H7 (cell line): ENCODE measurements at places on chromosomes 4 and X.
A peak's percentile ranks its signal among the peaks of the same experiment; 100 is the strongest.

GRCh38 chr4:793941-794621, 31.8 kb downstream of the CPLX1 start:
- peak; percentile 50 for DNase-seq

DNA sequence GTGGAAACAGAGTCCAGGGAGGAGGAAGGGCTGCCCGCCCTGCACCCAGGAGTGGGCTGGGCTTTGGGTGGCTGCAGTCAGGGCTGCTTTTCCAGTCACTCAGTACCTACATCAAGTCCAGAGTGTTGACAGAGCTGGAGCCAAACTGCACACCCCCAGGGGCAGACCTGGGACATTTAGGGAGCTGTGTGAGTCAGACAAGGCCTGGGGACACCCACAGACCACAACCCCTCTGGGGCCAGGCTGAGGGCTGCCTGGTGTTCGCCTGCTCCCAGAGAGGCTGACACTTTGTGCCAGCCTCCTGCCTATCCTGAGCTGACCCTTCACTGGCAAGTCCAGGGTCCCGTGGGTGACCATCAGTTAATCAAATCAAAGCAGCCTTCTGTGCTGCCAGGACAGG, 240.0 kb downstream of the BCOR start:
- no peak for DNase-seq

DNA sequence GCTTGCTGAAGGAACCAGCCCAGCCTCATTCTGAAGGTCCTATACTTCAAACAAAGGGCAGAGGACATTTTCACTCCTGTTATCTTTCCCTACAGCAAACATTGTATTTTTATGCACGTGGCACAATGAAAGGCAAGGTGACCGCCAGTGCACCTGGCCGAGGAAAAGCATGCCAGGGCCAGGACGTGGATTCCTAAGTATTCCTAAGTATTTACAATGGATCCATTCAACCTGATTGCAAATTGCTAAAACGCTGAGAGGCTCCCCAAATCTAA, 127.9 kb upstream of the FTHL17 start:
- no peak for DNase-seq

DNA sequence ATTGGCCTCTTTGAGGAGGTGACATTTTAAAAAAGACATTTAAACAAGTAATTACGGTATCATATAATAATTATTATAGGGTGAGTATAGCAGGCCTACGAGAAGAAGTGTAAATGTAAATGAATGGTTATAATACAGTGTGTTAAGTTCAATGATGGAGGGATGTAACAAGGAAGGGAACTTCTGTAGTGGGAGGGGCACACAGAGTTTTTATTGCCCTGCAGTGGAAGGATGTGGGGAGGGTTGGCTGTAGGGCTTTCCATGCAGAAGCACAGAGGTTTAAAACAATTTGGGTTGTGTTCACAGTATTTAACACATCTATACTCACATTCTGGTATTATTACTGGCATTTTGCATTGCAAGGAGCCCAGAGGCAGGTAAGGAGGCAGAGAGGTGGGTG, 41.1 kb downstream of the AFF1 start:
- no peak for DNase-seq

- no peak for DNase-seq
Measured at GRCh38 chr4:87057835-87058355, 123.1 kb downstream of the AFF1 start.

DNA sequence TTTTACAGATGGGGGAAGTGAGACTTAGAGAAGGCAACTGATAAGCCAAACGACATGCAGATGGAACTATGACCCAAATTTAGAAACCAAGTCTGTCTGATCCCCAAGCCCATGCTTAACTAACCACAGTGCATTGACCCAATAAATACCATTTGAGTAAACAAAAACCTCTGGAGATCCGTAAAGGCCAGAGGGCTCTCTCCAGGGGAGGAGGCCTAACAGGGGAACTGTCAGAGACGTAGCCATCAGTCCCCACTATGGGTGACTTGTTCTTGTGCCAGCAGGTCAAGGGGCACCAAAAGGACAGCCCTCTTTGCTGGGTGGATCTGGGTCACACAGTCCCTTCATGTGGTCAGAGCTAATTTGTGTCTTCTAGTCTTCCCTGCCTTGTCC, 420.2 kb downstream of the BCOR start:
- no peak for DNase-seq

DNA sequence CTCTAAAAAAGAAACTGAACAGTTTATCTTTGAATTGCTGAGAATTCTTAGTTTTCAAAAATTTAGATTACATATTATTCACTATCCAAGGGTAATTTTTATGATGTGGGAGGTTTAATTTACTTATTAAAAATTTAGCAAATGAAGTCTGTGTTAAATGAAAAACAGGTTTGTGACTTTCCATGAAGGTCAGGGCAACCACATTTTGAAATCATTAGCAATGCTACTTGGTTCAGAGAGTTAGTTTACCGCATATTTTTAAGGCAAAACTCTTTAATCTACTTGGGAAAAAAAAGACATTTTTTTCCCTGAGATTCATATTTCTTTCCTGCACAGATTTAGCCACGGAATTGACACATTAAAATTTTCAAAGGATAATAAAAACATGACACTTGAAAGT, 37.3 kb upstream of the PRSS12 start:
- DNase-seq: no peak

- DNase-seq: peak; percentile 73
Measured at GRCh38 chr4:8647626-8648025, 55.1 kb downstream of the CPZ start.

GRCh38 chr4:2733844-2734574, 22.1 kb downstream of the TNIP2 start:
- no peak for DNase-seq

- DNase-seq: no peak
Measured at GRCh38 chr4:82149750-82150149, 224.0 kb downstream of the HNRNPD start.

GRCh38 chr4:10179957-10180602, 63.5 kb upstream of the WDR1 start:
- DNase-seq: no peak

- no peak for DNase-seq
Measured at GRCh38 chrX:40843643-40844042, 108.3 kb upstream of the MED14 start.

DNA sequence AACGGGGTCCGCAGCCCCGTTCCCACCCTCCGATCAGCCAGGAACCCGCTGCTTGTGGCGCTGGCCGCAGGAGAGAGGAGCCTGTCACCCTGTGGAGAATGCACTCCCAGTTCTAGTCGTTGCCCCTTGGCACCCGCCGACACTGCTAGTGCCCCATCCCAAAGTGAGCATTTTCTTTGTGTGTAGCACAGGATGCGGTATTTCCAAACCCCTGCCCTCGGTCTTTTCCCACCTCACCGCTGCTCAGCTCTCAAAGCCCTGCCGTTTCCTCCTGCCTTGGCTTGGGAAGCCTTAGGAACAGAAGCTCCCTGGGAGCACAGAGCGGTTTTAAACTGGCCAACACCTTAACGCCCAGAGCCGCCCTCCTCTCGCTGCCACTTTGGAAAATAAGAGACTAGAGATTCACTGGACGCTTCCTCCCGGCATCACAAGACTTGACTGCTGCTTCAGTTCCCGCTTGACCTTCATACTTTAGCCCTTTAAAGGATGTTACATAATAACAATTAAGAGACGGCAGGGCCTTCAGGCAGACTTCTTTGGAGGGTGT, 772 bp downstream of the CYP4V2 start:
- DNase-seq: peak; percentile 75

GRCh38 chrX:135432881-135433521, 11.3 kb downstream of the SMIM10L2A start:
- peak; percentile 39 for DNase-seq

DNA sequence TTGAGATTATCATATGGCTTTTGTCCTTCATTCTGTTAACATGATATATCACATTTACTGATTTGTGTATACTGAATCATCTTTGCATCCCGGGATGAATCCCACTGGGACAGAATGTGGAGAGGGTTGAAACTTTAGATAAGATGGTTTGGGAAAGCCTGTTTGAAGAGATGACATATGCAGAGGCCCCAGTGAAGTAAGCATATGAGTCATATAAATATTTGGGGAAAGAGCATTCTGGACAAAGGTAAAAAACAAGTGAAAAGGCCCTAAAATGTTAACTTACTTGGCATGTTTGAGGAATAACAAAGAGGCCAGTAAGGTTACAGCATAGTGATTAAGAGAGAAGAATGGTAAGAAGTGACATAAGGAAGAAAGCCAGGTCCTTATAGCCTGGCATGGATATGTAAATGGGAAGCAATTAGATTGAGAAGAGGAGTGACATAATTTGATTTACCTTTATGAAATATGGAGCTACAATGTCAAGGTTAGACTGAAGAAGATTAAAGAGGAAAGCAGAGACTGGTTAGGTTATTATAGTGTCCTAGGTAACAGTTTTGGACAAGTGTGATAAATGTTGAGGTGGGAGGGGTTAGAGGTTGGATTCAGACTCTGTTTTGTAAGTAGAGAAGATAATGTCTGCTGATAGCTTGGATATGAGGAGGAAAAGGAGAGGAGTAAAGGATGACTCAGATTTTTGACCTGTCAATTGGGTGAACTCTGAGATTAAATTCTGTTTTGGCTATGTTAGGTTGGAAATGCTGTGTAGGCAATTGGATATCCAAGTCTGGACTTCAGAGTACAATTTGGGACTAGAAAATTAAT, 54.6 kb upstream of the DRP2 start:
- DNase-seq: no peak

- peak; percentile 53 for DNase-seq
Measured at GRCh38 chrX:110852180-110852579, 56.6 kb upstream of the CHRDL1 start.

GRCh38 chr4:1830234-1830633, 25.7 kb downstream of the LETM1 start:
- no peak for DNase-seq

DNA sequence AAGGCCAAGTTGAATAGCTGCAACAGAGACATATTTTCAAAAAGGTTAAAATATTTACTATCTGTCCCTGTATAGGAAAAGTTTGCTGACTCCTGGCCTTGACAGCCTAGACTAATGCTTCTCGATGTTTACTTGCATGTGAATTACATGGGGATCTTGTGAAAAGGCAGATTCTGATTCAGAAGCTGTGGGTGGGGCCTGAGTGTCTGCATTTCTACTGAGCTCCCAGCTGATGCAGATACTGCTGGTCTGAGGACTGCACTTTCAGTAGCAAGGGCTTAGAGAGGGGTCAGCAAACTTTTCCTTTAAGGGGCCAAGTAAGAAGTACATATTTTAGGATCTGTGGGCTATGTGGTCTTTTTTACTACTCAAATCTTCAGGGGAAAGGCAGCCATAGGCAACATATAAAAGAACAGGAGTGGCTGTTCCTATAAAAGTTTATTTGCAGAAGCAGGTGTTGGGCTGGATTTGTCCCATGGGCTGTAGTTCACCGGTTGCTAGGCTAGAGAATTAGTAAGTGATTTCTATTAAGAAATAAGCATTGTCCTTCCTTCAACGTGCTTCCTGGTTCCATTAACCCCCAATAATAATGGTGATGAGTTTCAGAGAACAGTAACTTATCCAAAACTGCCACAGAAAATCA, 97.2 kb upstream of the PDE5A start:
- no peak for DNase-seq

DNA sequence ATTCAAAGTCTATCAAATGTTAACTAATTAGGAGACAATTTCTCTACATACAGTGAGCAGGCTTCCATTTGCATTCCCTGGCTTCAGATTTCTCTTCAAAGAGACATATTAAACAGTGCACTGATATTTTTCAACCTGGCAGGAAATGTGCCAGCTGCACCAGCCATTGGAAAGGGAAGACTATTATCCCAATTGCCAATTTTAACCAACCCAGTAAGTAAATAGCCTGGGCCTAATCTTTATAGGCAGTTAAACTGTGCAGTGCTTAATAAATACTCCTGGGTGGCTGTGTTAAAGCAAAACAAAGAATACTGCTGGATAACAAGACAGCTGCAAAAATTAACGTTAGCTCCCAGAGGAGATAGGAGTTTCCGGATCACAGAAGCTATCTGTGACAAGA, 111.9 kb upstream of the GALNT7 start:
- no peak for DNase-seq

GRCh38 chr4:76779740-76780459, 118.0 kb downstream of the SOWAHB start:
- DNase-seq: no peak

- DNase-seq: no peak
Measured at GRCh38 chrX:1419545-1420355, 27.8 kb upstream of the SLC25A6 start.
